Activated CD4-positive, alpha-beta T cell treated with anti-CD3 and anti-CD28 coated beads, Interleukin-2, amount 50 U/mL, for 1 hour (primary cell): ENCODE measurements at places on chromosomes 7 and 10.

DNA sequence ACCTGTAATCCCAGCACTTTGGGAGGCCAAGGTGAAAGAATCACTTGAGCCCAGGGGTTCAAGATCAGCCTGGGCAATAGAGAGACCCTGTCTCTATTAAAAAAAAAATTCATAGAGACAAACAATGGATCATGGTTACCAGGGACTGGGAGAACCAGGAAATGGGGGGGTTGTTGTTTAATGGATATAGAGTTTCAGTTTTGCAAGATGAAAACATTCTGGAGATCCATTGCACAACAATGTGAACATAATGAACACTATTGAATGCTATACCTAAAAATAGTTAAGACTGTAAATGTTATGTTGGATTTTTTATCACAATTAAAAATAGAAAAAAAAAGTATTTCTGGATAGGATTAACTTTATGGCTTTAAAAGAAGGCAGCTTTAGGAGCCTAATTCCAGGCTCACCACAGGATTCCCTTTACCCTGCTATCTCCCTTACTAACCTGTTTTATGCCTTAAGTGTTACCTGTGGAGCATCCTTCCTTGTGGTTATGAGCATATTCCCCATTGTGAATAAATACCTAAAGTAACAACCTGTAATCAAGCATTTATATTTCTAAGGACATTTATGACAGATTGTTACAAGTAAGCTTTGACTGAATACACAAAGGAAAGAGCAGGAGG lies 45.1 kb upstream of the SGCE start:
- no peak for DNase-seq

GRCh38 chr10:60869652-60870415 lies 74.2 kb downstream of the RHOBTB1 start:
- DNase-seq: no peak

- DNase-seq: no peak
Observed at GRCh38 chr7:50856806-50857205, 74.1 kb upstream of the GRB10 start.

DNA sequence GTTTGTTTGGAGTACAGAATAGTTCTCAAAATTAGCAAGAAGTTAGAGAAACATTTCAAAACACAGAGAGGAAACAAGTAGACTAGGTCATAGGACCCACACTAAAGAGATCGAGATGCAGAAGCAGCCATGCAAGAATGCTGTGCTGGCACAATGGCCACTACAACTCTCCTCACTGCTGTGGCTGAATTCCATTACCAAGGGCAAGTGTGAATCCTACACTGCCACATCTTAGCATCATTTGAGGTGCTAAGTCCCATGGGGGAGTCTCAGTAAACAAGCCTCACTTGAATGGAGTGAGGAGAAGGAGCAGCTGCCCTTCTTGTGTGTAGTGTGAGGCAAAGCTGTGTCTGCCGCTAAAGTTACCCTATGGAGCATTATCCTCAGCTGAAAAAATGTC lies 56.7 kb downstream of the PCLO start:
- no peak for DNase-seq
